Stimulated activated CD4-positive, alpha-beta T cell treated with anti-CD3 and anti-CD28 coated beads, Interleukin-15, amount 100 ng/mL, for 1 hour (primary cell): ENCODE measurements at places on chromosomes 7 and 10.

DNA sequence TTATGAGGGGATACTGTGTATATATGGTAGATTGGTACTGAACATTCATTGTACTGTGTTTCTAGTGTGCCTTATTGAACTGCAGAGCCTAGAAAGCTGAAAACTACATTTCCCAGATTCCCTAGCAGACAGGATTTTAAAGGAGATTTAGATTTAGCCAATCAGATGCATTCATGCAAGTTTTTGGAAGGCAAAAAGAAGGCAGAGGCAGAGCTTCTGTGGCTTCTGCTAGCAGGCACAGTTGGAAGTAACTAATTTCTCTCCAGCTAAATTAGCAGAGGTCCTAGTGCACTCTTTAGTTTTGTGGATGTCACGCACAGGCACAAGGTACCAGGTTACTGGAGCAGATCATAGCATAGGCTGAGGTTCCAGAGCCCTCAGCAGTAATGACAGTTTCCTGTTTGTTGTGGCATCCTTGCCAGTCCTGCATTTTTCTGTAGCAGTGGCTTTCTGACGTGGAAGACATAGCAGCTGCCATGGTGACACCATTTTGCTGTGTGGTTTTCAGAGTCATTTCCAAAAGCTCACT lies 83.7 kb upstream of the CCDC71L start:
- no peak for DNase-seq

GRCh38 chr7:75663302-75663907 lies 75.3 kb downstream of the HIP1 start:
- DNase-seq, result no peak

DNA sequence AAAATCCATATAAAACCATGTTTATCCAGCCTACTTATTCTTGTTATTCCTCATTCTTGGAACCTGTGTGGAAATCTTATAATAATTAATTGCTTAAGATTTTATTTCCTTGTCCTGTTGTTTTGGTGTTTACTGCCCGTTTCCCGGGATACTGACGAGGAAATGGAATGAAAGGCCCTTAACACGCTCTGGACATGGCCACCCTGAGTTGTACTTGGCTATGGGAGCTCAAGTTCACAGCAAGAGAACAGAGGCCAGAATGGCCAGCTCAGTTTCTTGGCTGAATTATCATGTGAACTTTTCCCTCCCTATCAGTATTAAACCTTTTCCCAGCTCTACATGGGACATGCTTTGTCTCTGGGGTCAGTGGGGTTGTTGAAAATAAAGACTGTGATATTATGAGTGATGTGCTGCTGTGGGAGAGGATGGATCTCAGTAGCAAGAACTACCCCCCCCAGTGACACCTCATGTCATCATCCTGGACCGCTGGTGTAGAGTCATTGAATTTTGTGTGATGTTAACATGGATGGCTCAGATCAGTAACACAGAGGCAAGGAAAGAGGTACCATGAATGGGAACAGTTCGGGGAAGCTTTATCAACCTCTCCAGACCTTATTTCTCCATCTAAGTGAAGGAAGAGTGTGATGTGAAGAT lies 87.0 kb upstream of the IGFBP3 start:
- DNase-seq, result no peak

- no peak for DNase-seq
These were observed 350.9 kb upstream of the NPVF start for GRCh38 chr7:25578991-25579777.

GRCh38 chr7:18866359-18867036 lies 250.9 kb downstream of the TWIST1 start:
- no peak for DNase-seq

GRCh38 chr7:7188091-7188490 lies 5.7 kb downstream of the C1GALT1 start:
- no peak for DNase-seq
